Stimulated activated CD8-positive, alpha-beta memory T cell treated with anti-CD3 and anti-CD28 coated beads, Interleukin-15, amount 100 ng/mL, for 1 hour (primary cell): ENCODE measurements at places on chromosomes 2 and 18.

DNA sequence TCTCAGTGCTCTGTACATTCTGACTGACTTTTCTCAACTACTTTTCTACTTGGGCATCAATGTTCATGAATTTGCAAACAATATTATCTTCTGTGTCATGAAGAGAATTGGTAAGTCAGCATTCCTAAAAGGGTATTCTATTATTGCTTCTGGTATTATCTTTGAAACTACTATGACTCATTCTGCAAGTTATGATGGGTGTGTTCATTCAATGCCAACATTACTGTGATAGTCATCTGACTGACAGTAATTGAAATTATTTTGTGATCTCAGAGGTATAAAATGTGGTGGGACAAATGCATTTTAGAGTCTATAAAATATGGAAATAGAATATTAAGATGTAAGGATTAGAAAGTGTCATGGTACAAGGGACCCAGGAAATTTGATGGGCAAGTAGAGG, 736.0 kb upstream of the CELF4 start:
- DNase-seq: no peak

DNA sequence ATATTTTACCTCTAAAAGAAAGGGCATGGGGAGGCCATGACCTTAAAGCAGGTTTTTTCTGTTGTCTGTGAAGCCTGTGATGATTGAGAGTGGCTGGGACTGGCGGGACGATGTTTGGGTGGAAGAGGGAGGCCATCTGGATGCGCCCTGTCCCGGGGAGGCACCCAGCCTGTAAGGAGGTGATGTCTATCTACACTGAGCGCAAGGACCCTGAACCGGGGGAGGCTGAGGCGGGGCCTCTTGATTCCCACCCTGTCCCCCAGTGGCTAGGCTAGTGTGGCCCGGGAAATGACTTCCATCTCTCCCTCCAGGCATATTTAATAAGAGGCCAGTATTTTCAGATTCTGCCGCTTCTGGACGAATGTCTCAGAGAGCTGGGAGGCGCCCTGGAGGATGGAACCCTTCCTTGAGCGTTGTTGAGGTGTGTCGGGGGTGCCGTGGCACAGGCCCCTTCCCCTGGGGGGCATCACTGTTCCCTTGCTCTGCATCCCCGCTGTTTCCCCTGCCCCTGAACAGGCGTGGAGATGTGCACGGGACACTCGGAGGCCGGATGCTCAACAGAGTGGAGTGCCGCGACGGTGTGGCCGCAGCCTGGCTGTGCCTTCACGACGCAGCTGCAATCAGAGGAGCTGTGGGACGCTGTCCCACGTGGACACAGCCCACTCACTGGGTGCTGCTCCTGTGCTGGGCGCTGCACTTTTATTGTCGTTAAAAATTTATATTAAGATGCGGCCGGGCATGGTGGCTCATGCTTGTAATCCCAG, 185.4 kb downstream of the LDLRAD4 start:
- DNase-seq: no peak

- no peak for DNase-seq
Measured at GRCh38 chr2:8095978-8096377, 585.9 kb upstream of the ID2 start.

- DNase-seq: no peak
Measured at GRCh38 chr2:60725466-60725865, 30.6 kb upstream of the PAPOLG start.

DNA sequence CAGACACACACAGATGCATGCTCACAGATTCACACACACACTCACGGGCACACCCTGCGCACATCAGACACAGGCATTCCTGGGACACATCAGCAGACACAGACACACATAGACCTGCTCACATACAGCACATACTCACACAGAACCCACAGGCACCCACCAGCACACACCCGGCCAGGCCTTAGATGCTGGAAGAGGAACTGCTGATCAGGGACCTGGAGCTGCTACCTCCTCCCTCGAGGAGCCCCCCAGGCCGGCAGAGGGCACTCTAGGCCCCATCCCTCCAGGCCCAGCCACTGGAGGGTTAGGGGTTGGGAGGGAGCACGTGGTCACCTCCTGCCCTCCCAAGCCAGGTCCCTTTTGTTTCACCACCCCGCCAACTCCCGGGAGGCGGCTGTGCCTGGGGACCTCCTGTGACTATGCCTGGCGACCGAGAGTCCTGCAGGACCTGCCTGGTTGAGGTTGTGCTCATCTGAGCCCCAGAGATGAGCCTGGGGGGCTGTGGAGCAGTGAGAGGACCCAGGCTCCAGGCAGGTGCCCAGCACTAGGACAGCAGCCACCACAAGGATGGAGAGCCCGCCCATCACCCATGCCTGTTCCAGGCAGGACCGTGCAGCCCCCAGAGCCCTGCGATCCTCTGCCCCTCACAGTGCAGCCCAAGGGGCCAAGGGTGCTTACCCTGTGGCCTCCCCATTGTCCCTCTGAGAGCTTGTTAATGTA, 21.0 kb upstream of the PTMA start:
- DNase-seq: peak; percentile 42

DNA sequence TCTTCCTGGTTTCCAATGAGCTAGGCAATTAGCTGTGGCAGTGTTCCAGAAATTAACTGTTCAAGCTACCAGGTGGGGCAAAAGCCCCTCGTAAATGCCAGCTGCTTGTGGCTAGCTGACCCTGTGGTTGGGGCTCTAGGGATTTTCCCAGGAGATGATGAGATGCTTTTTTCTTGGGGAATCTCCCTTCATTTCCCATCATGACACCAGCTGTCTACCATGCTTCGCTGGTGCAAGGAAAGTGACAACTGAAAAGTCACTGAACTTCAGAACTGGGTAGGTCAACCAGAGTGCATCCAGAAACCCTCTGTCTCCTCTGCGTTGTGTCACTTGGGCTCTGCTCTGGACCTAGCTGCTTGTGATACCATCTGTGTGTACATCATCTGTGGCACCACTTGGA, 386.5 kb upstream of the DCC start:
- no peak for DNase-seq

GRCh38 chr2:147171941-147172340, 672.9 kb upstream of the ACVR2A start:
- no peak for DNase-seq

- no peak for DNase-seq
Measured at GRCh38 chr18:13218997-13219396, 437 bp downstream of the LDLRAD4 start.

- DNase-seq: no peak
Measured at GRCh38 chr2:180849851-180850250, 130.6 kb upstream of the UBE2E3 start.

DNA sequence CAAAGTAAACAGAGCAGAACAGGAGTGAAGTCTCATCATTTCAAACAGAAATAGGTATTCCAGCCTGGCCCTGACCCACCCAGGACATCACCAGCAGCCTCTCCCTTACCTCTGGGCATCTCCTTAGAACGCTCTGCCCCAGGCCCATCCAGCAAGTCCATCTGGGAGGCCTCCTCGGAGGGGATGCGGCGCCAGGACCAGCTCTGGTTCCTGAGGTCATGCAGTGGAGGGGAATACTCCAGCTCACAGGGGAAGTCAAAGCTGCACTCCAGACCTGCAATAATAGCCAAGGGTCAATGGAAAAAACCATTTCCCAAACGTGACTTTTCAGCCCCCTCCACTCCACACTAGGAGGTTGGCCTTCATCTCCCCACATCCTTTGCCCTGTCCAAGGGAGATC, 226.6 kb downstream of the ALK start:
- DNase-seq: no peak

DNA sequence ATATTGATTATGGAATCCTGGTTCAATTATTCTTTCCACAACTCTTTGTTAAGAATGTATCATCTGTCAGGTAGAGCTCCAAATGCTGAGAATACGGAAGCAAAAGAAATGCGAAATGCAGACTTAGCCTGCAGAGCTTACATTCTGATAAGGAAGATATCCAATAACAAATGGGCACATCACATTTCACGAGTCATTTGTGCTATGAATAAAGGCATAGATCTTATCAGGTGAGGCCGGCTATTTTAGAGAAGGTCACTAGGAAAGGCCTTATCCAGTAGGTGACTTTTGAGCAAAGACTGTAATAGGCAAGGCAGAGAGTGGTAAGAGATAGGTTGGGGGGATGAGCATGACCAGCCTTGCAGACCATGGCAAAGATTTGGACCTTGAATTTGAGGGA, 174.3 kb upstream of the SERPINE2 start:
- DNase-seq: no peak

DNA sequence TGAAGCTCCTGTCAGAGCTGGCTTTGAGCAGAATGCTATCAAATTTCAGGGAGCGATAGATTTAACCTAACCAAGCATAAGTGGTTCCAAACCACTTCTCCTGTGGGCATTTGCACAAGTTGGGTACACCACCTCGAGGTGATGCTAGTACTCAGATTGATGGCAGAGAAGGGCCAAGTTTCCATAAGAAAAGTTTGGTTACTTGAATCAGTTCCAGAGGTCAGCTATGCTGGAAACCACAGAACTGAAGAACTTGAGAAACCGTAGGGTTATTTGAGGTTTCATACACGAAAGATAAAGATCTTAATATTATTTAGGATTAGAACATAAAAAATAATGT, 238.2 kb upstream of the SOX11 start:
- no peak for DNase-seq

DNA sequence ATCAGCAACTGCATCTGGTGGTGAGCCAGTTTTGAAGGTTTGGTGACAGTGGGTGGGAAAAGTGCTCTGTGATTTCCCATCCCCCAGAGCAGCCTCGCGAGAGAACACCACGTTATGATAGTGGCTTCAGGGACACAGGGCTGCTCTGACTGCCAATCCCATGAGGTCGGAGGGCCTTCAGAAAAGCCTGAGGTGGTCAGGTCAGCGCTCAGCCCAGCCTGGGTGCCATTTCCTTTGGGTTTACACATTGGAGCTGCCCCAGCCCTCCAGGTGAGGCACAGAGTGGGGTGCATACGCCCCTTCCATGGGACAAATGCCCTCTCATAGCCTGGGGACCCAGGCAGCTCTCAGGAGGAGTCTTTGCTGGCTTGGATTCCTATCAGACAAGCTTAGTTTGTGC, 126.8 kb downstream of the KCTD1 start:
- DNase-seq: no peak

DNA sequence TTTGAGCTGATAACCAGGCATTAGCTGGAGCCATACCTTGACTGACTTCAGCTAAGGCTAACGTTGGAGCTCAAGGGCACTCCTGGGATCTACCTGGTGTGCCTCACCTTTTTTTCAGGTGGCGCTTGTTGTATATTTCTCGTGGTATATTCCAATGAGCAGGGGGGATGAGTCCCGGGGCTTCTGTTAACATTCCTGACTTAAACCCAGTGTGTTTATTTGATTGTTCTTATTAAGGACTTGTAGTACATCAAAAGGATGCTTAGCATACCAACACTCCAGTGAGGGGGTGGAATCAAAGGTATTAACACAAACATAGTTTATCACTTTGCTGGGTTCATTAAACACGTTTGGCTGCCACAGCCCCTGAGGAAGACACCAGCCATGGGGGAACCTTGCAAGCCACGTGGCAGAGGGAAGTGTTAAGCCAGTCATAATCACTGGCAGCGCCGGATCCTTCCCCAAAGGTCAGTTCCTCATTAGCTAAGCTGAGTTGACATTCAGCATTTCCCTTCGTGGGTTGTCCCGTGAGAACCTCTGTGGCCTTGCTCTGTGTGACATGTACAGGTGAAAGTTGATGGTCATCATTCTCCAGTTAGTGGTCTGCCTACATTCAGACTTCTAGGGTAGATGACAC, 119.5 kb upstream of the MCFD2 start:
- DNase-seq: no peak

- peak; percentile 29 for DNase-seq
Measured at GRCh38 chr2:232838406-232838874, 31.6 kb upstream of the SNORC start.

DNA sequence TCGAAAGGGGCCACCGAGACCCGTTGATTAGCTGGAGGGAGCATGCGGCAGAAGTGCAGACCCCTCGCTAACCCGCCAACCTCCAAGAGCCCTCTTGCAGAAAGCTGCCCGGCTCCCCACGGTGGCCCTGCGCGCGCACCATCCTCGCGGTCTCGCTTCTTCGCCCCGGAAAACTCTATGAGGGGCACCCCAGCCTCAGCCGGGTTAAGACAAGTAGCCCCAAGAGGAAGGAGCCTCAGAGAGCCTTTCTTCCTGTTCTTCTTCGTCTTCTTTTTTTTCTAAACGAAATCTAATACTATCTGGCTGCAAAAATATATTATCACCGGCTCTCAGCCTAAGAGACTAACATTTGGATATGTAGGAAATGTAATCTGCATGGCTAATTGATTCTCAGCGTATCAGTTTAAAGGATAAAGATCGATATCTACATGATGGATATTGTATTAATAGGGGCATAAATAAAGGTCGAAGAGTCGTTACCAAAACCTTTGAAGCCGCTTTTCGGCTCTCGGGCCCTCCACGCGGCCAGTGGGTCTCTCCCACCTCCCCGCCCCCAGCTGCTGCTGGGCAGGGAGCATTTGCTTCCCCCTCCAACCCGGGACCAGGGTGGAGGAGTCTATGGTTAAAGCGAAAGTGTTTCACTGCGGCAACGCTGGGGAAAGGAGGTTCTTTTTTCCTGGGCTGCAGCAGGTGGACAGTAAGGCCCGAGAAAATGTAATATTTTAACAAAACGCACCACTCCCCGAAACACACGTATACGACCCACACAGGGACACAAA, 6.1 kb upstream of the PAX3 start:
- DNase-seq: no peak

- no peak for DNase-seq
Measured at GRCh38 chr2:100197631-100198153, 55.3 kb upstream of the AFF3 start.

- DNase-seq: peak; percentile 33
Measured at GRCh38 chr2:11692966-11693521, 23.0 kb upstream of the NTSR2 start.

GRCh38 chr2:223549215-223549614, 52.9 kb downstream of the SCG2 start:
- no peak for DNase-seq

- no peak for DNase-seq
Measured at GRCh38 chr2:54161660-54162424, 46.4 kb downstream of the ACYP2 start.

DNA sequence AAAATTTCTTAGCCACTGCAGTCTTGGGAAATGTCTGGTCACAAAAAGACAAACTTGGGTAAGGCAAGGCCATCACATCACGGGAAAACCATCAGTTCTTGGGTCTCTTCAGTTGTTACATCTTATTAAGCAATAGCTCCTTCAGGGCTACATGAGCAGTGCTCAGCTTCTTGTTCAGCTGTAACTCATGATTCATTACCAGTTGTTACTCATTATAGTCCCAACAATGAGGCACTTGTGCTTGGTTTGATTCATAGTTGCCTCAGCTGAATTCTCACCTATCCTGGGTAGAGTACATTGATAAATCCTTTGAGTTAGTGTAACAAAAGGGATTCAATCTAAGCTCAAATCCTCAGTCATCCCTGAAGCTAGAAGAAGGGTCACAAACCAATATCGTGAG, 102.4 kb upstream of the DCC start:
- no peak for DNase-seq

DNA sequence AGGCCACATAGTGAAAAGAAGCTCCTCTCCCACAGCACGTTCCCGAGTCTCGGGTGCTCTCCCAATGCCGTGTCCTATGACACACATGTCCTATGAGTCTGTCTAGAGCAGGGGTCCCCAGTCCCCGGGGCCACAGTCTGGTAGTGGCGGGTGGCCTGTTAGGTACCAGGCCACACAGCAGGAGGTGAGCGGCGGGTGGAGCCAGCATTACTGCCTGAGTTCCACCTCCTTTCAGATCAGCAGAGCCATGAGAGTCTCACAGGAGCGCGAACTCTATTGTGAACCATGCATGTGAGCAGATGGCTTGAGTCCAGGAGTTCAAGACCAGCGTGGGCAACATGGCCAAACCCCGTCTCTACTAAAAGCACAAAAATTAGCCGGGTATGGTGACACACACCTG, 112.6 kb downstream of the ZBTB7C start:
- DNase-seq: no peak

GRCh38 chr2:238551091-238551490, 124.4 kb downstream of the ASB1 start:
- no peak for DNase-seq
